ENCODE measurements at places on chromosomes 16 and 17.
A peak's percentile ranks its signal among the peaks of the same experiment; 100 is the strongest.

DNA sequence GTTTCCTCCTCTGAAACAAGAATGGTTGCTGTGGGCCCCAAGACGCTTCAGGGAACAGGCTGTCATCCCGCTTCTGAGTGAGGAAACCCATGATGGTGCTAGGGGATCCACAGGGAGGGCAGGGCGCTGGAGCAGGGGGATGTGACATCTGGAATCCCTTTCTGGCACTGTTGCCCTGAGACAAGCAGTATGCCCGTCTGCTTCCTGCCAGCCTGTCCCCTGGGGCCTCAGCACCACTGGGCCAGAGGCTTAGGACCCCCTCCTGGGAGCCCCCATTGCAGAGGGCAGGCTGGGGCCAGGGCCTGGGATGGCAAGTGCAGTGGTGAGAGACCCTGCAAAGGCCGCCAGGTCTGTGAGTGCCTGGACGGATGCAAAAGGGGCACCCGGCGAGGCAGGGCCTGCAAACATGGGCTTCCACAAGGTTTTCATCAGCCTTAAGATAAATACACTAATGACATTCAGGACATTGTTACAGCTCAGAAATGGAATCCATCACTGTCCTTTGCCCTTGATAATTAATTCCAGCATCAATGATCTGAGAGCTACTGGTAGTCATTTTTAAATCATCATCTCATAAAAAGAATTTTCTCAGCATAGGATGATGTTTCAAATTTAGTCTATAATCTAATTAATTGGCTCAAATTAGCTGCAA lies 51.6 kb downstream of the PRMT7 start:
- no peak for DNase-seq

DNA sequence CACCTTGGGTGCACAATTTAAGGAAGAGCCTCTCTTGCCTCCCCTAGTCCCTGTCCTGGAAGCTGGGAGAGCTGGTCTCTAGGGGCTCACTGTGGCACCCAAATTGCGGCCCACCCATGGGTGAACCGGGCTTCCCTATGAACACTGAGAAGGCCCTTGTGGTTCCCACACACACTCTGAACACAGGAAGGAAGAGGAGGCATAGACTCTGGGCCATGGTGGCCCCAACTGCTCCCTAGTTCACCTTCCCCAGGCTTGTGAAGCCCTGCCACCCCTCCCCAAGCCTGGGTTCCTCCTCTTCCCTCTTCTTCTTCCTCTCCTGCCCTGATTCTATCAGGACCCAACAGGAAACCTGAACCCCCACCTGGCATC lies 10.5 kb downstream of the SREBF1 start:
- no peak for DNase-seq

DNA sequence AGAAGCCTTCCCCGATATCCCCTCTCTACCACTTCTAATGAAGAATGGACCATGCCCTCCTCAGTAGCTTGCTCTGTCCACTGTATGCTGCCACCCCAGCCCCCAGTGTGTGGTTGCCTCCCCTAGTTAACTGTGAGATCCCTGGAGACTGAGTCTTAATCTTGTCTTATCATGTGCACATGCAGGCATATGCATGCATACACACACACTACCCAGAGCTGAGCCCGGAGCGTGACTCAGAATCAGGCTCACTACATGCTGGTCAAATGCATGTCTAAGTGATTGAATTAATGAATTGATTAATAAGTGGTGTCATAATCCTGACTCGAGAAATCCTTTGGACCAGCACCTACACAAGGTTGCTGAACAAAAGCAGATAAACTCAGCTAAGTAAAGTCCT lies 99.4 kb downstream of the CCT6B start:
- DNase-seq = no peak

DNA sequence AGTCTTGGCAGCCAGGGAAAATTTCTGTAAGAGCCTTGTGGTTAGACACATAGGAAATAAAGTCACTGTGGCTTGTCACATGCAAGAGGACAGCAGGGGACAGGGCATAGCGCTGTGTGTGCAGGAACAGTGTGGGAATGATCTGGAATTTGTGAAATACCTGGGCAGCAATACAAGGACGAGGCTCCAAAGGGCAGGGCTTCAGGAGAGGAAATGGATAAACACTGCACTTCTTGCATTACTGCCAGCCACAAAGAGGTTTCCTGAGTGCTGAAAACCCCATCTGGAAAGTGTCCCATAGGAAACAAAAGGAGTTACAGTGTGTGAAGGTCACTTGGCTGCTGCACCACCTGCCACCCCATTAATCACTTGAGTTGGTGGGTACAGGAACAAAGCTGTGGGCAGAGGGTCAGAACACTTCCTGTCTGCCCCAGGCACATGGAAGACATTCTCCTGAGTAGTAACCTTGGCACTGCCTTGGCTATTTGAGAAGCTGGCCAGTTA lies 12.1 kb upstream of the HP start:
- DNase-seq = no peak

DNA sequence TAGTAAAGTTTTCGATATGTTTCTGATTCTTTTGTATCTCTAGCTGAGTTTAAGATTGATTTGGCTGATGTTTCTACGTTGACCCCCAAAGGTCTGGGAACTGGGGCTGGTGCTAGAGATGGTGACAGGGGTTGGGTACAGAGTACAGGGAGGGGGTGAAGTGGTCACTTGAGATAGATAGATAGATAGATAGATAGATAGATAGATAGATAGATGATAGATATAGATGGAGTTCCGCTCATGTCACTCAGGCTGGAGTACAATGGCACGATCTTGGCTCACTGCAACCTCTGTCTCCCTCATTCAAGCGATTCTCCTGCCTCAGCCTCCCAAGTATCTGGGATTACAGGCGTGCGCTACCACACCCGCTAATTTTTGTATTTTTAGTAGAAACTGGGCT lies 1.8 kb upstream of the FBRS start:
- no peak for DNase-seq

GRCh38 chr16:68782198-68783174 lies 45.4 kb downstream of the CDH1 start:
- no peak for DNase-seq

GRCh38 chr16:88374736-88375135 lies 8.0 kb upstream of the ZNF469 start:
- no peak for DNase-seq

DNA sequence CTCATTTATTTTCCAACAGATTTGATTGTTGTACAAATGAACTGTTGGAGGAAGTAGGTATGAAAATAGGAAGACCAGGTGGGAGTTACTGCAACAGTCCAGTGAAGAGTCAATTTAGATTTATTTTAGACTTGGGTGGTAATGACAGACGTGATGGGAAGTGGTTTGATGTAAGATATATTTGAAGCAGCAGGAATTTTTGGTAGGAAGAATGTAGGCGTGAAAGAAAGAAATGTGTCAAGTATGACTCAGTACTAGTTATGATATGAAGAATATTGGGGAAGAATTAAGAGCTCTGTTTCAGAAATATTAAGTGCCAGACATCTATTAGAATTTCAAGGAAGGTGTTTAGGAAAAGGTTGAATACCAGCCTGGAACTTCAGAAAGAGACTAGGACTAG lies 247.9 kb upstream of the AXIN2 start:
- DNase-seq = no peak

DNA sequence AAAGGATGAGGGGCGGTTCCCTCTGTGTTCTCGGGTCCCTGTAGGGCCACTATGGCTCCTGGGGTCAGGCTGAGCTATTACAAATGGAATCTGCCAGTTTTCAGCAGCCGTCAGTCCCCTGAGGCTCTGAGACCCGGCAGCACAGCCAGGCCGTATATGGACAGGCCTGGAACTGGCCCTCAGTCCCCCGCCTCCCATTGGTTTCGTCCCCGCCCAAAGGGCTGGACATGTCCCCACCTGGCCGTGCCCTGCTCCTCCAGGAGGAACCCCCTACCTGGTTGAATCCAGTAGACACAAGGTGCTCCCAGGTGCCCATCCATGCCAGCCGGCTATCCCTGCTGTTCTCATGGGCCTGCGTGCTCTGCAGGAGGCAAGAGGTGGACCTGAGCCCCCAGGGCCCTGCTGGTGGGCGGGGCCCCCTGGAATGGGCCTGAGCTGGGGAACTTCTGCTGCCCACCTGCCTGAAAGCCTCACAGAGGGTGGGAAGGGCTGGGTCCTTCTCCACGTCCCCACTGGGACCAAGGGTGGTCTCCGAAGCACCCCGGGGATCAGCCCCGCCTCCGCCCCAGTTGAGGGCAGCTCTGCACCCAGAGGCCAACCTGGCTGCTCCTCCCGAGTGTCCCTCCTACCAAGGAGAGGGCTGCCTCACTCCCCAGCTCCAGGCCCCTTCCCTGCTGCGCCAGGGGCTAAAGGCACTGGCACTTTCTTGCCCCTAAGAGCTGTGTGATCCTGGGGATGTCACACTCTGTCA lies 16.8 kb downstream of the VASN start:
- DNase-seq = no peak

DNA sequence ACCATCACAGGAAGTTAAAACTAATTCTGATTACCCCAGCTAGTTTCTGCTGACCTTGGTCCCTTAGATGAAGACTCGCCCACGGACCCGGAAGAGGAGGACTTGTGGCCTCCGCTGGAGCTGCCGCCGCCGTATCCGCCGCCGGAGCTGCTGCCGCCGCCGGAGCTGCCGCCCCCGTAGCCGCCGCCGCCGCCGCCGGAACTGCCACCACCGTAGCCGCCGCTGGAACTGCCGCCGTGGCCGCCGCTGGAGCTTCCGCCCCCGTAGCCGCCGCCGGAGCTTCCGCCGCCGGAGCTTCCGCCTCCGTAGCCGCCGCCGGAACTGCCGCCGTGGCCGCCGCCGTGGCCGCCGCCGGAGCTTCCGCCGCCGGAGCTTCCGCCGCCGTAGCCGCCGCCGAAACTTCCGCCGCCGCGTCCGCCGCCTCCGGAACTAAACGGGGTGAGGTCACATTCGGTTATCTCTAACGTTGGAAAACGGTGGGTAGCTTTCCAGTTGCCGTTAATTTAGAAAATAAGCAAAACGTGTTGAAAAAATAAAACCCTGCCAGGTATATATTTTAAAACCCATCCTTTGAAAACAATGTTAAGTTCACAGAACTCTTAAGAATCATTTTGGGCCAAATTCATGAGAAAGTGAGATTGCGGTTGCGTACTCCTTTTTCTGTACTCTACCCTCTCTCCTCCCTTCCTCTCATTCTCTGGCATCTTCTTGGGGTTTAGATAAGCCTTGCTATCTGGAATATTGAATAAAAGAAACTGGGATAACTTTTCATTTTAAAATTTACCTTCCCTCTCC lies 3.5 kb downstream of the KRT10 start:
- peak; percentile 89 for DNase-seq

- no peak for DNase-seq
Observed at GRCh38 chr17:74391771-74392170, 24.5 kb downstream of the GPR142 start.

GRCh38 chr17:5705081-5705875 lies 121.0 kb upstream of the NLRP1 start:
- no peak for DNase-seq

DNA sequence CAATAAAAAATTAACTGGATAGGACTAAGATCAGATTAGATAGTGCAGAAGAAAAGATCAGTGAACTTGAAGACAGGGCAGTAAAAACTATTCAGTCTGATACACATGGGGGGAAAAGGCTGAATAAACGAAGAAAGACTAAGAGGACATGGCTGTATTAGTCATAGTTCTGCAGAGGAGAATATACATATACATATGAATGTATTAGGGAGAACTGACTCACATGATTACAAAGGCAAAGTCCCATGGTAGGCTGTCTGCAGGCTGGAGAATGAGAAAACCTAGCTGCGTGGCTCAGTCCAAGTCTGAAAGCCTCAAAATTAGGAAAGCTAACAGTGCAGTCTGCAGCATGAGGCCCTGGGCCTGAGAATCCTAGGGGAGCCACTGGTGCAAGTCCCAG lies 98.2 kb upstream of the GNAO1 start:
- no peak for DNase-seq

DNA sequence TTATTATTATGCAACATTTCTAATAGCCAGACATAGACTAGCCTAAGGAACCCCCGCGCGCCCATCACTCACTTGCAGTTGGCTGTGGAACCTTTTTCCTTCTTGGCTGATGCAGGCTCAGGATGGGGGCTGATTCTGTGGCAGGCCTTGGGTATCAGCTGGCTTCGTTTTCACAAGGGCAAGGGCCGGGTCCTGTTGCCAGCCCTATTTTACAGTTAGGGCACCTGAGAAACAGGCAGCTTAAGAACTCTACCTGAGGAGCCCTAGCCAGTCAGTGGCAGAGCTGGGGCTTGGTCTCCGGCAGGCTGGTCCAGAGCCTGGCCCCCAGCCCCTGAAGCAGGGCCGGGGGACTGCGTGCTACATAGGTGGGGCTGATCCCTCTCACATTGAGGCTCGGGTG lies 28.7 kb downstream of the ADGRG5 start:
- DNase-seq = no peak

- no peak for DNase-seq
Observed at GRCh38 chr16:983044-984030, 1.8 kb downstream of the SOX8 start.

DNA sequence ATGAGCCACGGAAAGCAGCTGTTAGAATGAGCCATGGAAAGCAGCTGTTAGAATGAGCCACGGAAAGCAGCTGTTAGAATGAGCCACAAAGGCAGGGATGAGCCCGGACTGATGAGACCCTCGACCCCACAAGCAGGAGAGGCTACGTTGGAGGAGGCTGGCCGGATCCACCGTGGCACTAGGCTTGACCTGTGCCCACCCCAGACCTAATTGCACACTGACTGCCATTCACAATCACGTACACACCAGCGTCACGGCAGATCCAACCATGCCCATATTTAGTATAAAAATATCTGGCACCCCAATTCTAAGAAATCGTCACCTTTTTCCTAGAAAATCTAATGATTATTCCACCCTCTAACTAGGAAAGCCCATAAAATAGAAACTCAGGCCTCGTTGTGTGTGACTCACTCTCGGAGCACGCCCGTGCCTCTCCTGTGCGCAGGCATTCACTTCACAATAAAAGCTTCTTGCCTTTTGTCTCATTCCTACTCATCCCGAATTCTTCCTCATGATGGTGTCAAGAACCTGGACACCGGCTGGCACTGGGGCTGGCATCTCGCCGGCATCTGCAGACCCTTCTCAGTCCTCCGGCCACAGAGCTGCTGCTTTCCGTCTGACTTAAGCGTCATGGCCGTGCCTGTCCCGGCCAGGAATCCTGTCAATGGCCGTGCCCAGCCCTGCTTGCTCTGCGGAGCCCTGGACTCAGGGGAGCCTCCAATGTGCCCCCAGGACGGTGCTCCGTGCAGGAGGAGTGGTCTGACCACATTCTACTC lies 5.5 kb upstream of the SECTM1 start:
- no peak for DNase-seq

GRCh38 chr16:77165006-77165405 lies 26.0 kb upstream of the MON1B start:
- DNase-seq = no peak

DNA sequence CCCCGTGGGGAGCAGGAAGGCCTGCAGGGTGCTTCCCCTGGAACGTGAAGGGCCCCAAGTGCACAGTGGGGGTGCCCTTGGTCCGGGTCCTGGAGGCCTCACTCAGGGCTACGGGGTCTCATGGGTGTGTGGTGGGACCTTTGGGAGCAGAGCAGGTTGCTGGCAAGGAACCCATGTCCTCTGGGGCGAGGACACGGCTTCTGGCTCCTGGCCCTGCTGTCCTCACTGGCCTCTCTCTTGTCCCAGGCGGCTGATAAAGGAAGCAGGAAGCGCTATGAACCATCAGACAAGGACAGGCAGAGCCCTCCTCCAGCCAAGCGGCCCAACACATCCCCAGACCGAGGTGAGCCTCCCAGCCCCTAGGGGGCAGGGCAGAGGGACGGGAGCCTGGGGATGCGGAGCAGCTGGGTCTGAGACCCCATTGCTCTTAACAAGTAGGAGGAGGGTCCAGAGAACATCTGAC lies 9.8 kb upstream of the IL17C start:
- no peak for DNase-seq

- no peak for DNase-seq
Observed at GRCh38 chr17:69501591-69502468, 87.3 kb downstream of the MAP2K6 start.

- no peak for DNase-seq
Observed at GRCh38 chr17:72567774-72568173, 447.0 kb downstream of the SOX9 start.
